ENCODE measurements at places on chromosomes 4 and X. TPM values are rescaled to one million over a fixed set of nuclear protein-coding genes. Genes with fewer than 3 reads are reported as not detected.
A peak's percentile ranks its signal among the peaks of the same experiment; 100 is the strongest.

DNA sequence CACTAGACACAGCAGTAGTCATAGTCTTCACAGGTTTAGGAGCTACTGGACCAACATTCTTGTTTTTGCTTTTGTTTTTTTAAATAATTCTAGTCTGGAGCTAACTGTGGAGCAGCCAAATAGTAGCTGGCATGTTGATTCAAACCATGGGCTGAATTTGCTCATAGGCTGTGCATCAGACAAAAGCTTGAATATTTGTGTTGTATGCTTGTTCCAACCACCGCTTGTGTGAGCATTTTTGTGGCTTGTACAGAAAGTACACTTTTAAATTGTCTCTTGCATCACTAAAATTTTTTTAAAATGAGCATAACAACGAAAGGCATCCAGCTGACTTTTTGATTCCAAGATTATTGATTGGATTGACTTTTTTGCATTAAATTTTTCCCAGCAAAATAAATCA, 39.6 kb downstream of the CCNI start:
- DNase-seq = no peak

GRCh38 chr4:81472281-81473182, 825 bp upstream of the RASGEF1B start:
- DNase-seq = no peak

- peak; percentile 55 for DNase-seq
These were observed 339.3 kb downstream of the MID1IP1 start for GRCh38 chrX:39140581-39140980.

DNA sequence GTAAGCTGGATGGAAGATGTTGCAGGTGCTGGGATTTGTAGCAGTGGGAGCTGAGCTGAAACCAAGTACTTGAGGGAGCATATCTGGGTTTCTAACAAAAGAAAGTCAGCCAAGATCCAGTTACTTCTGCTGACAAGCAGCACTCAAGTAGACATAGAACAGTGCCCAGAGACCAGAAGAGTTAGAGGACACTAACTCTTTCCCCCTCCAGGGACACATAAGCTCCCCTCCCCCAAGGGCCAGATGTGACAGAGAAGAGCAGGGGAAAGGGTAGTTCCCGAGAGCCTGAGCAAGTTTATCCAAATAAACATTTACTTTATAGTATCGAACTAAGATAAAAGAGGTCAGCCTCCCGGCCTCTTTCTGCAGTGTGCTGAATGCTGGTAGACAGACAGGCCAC, 12.2 kb downstream of the TRPC3 start:
- DNase-seq = no peak

The POU4F2 gene
- total RNA-seq = not detected

The DCAF4L1 gene
- total RNA-seq = 0.19 TPM

- no peak for DNase-seq
These were observed 183.7 kb downstream of the SPATA18 start for GRCh38 chr4:52234561-52235440.

- DNase-seq = no peak
These were observed 71.3 kb upstream of the ANKRD50 start for GRCh38 chr4:124783847-124784246.

DNA sequence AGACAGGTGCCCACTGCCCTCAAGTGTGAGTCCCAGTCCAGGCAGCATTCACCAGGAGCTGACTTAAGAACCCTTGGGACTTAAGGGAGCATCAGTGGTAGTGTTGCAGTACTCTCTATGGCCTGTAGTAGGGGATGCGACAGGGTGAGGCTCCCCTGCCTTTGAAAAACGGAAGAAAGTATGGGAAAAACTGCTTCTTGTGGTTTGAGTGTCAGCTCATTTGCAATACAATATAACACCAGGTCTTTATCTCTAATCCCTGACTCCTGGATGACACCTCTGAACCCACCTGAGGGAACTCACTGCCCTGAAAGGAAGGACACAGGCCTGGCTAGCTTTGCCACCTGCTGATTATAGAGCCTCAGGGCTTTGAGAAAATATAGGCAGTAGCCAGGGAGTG, 176.0 kb downstream of the SMARCA1 start:
- no peak for DNase-seq

The ELK1 gene
- total RNA-seq = 31.4 TPM

DNA sequence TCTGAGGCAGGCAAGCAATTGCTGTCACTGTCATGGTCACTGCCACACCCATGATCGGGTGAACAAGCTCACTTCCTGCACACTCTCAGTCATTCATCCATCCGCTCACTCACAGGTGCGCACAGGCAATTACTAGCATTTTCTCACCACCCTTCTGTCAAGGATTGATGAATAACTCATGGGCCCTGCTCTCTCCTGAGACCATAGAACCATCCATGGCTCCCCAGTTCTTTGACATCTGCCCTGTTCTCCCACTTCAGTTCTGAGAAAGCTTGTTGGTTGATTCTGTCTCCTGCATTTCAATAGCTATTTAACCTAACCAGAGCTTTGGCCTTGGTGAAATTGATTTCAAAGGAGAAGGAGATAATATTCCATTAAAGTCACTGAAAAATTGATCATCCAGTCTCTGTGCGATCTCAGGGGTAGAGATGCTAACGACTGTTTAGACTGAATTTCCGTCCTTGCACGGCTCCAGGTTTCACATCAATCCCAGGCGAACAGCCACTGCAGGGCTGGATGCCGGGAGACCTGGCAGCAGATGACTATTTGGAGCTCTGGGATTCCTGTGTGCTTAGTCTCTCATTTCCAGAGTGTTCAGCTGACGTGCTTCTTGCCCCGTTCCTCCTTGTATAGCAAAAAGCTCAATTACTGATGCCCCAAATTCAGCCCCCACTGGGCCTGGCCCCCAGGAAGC, 36.9 kb upstream of the ADRA2C start:
- no peak for DNase-seq

DNA sequence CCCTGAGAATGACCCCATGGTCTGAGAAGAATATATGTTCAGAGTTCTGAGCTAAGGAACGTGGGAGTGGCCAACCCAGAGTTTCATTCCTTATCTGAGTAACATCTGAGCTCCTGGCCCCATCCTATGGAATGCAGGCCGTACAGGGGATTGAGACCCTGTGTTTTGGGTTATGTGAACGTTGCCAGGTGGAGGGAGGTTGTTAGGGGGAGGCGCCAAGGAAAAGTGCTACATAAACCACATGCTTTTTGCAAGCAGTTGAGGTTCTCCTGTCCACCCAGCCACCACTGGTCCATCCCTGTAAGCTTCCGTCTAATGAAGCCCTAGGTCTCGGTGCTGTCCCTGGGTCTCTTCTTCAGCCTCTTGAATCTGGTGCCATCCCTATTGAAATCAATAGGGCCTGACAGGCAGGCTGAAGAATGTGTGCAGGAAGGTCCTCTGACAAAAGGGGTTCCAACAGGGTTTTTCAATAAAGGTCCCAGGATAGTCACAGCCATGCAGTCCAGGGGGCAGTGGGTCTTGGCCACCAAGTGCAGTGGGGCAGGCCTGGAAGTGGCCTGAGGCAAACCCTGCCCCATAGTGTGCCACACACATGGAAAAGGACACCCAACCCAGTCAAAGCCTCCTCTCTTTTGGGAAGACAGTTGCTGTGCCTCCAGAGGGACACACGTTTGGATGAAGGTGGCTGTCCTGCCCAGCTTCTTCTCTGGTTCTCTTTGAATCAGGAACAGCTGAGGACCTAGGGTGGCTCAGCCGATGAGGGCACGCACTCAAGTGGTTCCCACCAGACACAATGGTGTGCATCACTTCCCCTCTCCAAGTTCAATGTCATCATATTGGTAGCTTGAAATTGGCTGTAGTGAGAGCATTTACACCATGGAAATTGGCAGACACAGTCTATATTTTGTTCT, 53.5 kb downstream of the HTRA3 start:
- no peak for DNase-seq

The IL3RA gene
- 3.1 TPM for total RNA-seq

The S100P gene
- total RNA-seq = 1.5 TPM

Data from psoas muscle (tissue), 8 donors.